Activated naive CD4-positive, alpha-beta T cell treated with anti-CD3 and anti-CD28 coated beads, Interleukin-2, amount 50 U/mL, for 72 hours (primary cell): ENCODE measurements at places on chromosomes 16 and 17.

GRCh38 chr17:42458497-42459255, at the start of gene ATP6V0A1:
ATP6V0A1 (plus strand) TSS chr17:42458878; CDS start chr17:42460895, 2,017 bp downstream.
- DNase-seq, result peak; percentile 88

- no peak for DNase-seq
Observed at GRCh38 chr16:14373896-14374295, 256.2 kb downstream of the PARN start.

- no peak for DNase-seq
Observed at GRCh38 chr17:7824021-7824924, 9.7 kb upstream of the KDM6B start.

- DNase-seq, result no peak
Observed at GRCh38 chr16:166375-167121, 770 bp downstream of the HBM start.

- no peak for DNase-seq
Observed at GRCh38 chr16:50061326-50061725, 4.4 kb upstream of the HEATR3 start.

DNA sequence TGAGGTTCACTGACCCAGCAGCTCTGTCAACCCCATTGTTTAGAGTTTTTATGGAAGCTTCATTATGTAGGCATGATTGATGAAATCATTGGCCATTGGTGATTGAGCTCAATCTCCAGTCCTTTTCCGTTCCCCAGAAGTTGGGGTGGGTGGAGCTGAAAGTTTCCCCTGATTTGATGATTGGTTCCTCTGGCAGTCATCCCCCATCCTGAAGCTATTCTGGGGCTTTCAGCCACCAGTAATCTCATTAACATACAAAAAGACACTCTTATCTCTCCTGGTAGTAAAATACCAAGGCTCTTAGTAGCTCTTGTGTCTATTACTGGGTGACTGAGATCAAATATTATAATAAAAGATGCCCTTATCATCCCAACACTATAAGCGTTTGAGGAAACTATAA, 67.1 kb downstream of the TANC2 start:
- no peak for DNase-seq

DNA sequence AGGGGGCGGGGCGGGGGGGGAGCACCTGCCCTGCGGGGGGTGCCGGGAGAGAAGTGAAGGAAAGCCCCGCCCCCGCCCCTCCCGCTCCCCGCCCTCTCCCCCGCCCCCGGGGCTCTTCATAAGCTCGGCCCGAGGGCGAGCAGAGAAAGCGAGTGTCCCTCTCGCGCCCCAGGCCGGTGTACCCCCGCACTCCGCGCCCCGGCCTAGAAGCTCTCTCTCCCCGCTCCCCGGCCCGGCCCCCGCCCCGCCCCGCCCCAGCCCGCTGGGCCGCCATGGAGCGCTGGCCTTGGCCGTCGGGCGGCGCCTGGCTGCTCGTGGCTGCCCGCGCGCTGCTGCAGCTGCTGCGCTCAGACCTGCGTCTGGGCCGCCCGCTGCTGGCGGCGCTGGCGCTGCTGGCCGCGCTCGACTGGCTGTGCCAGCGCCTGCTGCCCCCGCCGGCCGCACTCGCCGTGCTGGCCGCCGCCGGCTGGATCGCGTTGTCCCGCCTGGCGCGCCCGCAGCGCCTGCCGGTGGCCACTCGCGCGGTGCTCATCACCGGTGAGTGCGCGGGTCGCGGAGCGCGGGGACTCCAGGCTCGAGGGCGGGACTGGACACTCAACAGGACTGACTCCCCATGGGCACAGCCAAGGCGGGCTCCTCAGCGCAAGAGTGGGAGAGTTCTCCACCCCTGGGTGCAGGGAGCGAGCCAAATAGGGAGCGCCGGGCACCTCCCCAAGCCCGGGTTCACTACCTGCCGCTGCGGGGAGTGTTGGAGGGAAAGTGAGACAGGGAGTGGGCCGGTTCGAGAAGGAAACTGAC, at the start of gene HSD11B2:
TSS of gene HSD11B2 (plus strand) at position 145 of the 798 bp plus-strand sequence. CDS start at position 273, 128 bp downstream.
- DNase-seq, result peak; percentile 40

DNA sequence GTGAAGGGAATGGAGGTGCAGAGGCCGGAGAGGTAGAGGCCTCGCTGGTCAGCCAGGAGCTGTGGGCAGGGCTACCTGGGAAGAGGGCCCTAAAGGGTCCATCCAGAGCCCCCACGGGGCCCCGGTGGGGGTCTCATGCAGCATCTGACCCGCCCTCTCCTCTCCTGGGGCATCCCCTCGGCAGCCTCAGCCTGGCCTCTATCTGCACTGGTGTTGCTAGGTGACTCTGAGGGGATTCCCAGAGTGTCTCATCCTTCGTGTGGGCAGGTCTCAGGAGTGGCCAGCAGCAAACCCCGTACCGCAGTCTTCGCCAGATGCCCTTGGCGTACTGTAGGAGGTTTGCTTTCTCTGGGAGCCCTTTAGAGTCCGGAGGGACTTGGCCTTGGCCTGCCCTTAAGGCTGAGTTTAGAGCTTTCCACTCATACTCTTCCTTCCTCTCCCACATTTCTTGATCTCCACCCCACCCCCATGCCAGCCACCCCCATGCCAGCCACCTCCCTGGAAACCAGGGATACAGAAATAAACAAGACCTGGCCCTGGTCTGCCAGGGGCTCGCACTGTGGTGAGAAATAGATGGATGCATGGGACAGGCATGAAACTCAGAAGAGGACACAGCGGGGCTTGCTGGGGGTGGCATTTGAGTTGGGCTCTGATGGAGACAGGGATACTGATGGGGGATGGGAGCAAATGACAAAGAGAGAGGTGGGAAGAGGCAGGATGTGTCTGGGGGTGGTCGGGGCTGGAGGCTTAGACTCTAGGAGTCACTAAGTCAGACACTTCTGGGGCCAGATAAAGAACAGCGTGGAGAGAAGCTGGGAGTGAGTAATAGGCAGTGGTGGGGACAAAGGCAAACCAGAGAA, 9.9 kb downstream of the SLC5A10 start:
- no peak for DNase-seq

DNA sequence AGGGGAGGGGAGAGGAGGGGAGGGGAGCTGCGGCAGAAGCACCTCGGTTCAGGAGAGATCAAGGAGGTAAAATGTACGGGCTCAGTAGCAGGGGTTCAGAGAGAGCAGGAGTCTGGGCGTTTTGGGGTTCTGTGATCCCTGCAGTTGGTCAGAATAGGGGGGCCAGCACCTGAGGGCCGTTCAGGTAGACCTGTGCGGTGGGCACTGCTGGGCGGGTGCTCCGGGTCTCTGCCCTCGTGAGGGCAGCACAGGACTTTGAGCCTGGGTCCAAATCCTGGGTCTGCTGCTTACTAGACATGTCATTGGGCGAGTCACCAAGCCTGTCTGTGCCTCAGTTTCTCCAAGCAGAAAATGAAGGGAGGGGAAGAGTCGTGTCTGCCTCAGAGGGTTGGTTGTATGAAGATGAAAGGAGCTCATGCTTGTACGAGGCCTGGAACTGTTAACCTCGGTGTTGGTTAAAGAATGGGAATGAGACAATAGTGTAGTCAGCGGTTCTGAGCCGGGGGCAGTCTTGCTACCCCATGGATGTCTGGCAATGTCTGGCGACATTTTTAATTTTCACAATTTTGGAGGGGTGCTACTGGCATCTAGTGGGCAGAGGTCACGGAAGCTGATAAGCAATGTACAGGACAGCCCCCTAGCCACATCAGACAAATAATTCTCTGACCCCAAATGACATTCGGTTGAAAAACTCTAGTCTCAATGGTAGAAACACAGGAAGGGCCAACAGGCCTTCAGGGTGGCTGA, 35.4 kb downstream of the OR1D5 start:
- peak; percentile 6 for DNase-seq

GRCh38 chr17:58338841-58339754, 10.5 kb upstream of the TSPOAP1 start:
- no peak for DNase-seq

GRCh38 chr17:20116683-20117309, 107.6 kb downstream of the SPECC1 start:
- DNase-seq, result peak; percentile 51

- DNase-seq, result no peak
Observed at GRCh38 chr16:24652803-24653202, 76.6 kb upstream of the TNRC6A start.
